ENCODE measurements at places on chromosomes 16 and 17.
A peak's percentile ranks its signal among the peaks of the same experiment; 100 is the strongest.

- DNase-seq = no peak
Observed at GRCh38 chr17:80061421-80061820, 25.0 kb downstream of the CCDC40 start.

DNA sequence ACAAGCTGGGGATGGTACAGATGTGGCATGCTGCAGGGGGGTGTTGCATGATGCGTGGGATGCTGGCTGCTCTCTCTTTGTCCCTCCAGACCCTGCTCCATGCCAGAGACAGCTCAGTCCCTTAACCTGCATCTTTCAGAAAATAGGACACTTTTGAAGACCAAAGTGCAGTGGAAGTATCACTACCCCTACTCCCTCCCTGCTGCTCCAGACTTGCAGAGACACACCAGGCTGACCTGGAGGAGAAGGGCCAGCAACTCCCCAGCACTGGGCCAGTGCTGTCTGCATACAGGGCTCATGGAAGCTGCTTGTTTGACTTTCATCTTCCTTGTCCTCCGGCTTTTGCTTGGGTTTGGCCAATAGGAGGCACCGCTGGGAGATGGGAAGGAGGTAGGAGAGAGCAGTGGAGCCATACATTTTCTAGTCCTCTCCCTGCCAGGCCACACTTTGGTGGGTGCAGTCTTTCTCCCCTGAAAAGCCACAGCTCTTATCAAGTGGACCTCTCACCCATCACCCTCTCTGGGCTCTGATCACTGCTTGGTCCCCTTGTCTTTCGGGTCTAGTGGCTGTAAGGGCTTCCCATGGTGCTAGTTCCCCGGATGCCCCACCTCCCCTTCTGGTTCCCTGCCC, 46.1 kb upstream of the NKD1 start:
- no peak for DNase-seq

DNA sequence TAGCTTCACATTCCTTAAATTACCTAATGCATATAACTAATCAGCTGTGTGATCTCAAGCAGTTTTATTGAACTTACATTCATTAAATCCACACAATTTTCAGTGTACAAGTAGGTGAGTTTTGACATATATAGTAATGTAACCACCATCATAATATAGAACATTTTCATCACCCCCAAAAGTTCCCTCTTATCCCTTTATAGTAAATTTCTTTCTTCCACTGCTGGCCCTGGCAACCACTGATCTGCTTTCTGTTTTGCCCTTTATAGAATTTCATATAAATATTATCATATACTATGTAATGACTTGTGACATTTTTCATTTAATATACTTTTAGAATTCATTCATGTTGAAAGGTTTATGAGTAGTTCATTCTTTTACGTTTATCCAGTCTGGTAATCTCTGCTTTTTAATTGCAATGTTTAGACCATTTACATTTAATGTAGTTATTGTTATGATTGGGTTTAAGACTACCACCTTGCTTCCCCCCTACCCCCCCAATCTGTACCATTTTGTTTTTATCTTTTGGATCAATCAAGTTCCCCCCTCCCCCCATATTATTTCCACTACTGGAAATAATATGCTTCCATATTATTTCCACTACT, 125.3 kb upstream of the NACA2 start:
- no peak for DNase-seq

DNA sequence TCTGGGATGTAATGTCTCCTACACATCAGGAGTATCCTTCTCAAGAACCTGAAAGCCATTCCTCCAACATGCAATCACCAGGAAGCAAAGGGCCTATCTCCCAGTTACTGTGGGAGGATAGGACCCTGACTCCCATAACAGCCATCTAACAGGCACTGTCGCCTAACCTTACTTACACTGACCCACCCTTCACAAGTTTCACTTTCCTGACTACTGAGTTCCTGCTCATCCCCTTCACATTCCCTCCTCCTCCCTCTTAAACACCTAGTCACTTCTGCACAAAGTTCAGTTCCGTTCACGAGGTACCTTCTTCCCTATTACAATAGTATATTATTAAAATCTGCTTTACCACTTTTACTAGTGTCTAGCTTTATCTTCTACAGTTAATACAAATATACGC, 1.3 kb downstream of the C17orf67 start:
- no peak for DNase-seq

DNA sequence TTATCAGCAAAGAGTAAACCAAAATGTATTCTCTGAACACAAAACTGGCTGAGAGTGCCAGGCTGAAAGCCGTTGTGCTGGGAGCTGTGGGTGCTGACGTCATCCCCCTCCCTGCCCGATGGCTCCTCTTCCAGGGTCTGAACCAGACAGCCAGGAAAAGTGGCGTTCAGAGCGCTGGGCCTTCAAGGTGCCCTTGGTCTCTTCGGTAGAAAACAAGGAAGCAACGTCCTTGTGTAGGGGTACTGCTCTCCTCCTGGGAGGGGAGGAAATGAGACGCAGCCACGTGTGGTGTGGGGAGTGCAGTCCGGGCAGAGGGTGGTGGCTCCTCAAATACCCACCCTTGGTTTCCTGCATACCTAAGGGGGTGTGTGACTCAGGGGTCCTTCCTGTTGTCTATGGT, 394.7 kb downstream of the SEC14L1 start:
- peak; percentile 25 for DNase-seq

DNA sequence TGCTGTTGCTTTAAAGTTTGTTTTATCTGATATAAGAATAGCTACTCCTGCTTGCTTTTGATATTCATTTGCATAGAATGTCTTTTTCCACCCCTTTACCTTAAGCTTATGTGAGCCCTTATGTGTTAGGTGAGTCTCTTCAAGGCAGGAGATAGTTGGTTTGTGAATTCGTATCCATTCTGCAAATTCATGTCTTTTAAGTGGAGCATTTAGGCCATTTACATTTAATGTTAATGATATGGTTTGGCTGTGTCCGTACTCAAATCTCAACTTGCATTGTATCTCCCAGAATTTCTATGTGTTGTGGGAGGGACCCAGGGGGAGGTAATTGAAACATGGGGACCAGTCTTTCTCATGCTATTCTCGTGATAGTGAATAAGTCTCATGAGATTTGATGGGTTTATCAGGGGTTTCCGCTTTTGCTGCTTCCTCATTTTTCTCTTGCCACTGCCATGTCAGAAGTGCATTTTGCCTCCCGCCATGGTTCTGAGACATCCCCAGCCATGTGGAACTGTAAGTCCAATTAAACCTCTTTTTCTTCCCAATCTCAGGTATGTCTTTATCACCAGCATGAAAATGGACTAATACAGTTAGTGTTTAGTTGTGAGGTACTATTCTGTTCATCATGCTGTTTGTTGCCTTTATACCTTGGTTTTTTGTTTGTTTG, 27.2 kb downstream of the ATF7IP2 start:
- DNase-seq = no peak

DNA sequence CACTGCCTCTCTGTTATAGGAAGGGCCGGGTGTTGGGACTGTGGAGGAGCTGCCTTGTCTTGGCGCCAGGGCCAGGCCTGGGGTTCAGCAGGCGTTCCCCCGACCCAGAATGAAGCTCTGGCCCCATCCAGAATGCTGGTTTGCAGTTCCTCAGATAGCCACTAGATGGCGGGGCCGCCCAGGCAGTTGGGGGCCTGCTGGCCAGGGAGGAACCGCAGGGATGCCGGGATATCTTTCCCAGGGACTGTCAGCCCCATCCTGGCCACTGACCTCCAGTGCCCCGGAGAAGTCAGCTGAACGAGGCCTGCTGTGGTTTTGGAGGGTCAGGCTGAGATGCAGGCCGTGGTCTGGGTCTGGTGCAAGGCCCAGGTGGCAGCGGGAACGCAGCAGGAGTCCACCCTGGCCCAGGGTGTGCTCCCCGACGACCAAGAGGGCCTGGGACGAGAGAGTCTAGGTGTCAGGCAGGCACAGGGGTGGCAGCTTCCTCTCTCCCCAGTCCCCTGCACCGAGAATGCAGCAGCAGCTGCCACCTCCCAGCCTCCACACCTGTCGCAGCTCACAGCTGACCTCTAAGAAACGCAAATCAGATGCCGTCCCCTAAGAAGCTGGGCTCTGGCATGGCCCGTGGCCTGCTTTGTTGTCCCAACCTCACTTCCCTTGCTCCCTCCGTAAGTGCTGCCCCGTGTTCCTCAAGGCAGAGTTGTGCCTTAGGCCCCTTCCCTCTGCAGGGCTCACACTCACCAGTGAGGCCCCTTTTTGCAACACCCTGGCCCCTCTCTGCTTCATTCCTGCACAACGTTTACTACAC, 51.2 kb downstream of the RMI2 start:
- DNase-seq = peak; percentile 86

DNA sequence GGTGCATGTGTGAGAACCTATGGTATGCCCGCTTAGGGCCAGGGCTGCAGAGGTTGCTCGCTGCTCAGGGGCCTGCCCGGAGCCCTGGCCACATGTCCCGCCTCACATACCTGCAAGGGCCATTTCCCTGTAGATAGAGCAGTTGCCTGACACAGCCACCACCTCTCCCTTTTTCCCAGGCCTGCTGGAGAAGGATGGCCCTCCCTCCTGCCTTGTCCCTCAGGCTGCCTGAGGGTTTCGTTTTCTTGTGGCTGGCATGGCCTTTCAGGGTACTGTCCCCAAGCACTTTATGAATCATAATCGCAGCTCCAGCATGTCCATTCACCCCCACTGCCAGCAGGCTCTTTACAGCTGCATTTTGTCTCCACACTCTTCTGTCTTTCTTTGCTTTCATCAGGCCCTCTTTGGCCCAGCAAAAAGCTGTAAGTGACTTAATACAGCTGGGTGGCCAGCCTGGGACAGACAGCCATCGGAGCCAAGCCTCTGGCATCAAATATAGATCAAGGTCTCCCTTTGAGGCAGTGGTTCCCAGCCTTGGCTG, 65.7 kb downstream of the MPRIP start:
- no peak for DNase-seq

GRCh38 chr17:34711646-34712045, 132.3 kb downstream of the TMEM132E start:
- peak; percentile 17 for DNase-seq

DNA sequence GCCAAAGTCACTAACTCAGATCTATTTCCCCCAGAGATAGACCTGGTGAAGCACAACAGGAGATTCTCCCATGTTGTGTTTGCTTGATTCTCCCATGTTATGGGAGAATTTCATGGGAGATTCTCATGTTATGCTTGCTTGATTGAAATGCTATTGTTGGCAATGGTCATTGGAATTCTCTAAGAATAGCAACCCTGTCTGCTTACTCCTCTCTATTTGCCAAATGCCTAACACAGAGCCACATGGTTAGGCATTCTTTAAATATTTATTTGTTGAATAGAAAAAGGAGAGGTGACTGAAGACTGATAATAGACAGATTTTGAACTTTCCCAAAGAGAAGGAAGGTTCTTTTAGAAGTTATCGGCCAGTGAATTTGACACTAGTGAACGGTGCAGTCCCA, 111.5 kb upstream of the MPHOSPH6 start:
- DNase-seq = no peak

GRCh38 chr16:16148755-16149154, 74.5 kb downstream of the ABCC6 start:
- DNase-seq = no peak

GRCh38 chr17:69711541-69711940, 297.0 kb downstream of the MAP2K6 start:
- DNase-seq = no peak

GRCh38 chr16:14225457-14225856, 154.3 kb downstream of the MRTFB start:
- no peak for DNase-seq

- no peak for DNase-seq
Observed at GRCh38 chr17:43784628-43785101, 4.4 kb downstream of the CFAP97D1 start.

DNA sequence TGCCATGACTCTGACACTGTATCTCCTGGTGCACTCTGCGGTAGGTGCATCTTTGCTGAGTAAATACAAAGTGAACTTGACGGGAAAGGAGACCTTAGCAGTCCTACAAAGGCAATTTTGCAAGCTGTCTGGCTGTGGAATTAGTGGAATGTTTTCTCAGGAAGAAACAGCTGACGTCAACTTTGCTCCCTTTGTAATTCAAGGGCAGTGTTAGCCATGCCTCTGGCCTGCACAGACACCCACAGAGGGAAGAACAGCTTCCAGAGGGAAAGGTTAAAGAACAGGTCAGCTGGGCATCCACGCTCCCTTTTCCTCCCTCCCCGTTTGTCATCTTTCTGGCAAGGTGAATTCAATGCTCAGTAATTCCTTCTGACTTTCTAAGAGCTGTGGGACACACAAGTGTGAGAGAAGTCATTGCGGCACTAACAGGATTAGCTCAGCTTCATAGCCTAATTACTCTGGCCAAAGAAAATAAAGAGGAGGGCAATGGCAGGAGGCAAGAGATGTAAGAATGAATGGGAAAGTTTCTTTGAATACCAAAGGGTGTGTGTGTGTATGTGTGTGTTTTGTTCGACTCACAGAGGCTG, 476.9 kb upstream of the GOT2 start:
- DNase-seq = peak; percentile 68

GRCh38 chr16:14586637-14587305, 43.3 kb downstream of the PARN start:
- DNase-seq = no peak

DNA sequence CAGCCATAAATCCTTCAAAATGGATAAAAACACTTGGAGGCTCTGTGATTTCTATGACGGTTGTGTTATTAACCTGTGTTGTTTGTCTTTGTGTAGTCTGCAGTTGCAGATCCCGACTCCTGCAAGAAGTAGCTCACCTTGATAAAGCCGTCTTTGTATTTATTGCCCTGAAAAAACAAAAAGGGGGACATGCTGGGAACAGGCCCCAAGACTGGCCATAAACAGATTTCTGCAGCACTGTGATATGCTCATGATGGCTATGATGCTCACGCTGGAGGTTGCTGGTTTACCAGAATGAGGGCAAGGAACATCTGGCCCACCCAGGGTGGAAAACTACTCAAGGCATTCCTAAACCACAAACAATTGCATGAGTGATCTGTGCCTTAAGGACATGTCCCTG, 71.0 kb downstream of the LGALS9 start:
- no peak for DNase-seq

- peak; percentile 95 for DNase-seq
Observed at GRCh38 chr17:44543213-44543904, 13.9 kb upstream of the FZD2 start.

DNA sequence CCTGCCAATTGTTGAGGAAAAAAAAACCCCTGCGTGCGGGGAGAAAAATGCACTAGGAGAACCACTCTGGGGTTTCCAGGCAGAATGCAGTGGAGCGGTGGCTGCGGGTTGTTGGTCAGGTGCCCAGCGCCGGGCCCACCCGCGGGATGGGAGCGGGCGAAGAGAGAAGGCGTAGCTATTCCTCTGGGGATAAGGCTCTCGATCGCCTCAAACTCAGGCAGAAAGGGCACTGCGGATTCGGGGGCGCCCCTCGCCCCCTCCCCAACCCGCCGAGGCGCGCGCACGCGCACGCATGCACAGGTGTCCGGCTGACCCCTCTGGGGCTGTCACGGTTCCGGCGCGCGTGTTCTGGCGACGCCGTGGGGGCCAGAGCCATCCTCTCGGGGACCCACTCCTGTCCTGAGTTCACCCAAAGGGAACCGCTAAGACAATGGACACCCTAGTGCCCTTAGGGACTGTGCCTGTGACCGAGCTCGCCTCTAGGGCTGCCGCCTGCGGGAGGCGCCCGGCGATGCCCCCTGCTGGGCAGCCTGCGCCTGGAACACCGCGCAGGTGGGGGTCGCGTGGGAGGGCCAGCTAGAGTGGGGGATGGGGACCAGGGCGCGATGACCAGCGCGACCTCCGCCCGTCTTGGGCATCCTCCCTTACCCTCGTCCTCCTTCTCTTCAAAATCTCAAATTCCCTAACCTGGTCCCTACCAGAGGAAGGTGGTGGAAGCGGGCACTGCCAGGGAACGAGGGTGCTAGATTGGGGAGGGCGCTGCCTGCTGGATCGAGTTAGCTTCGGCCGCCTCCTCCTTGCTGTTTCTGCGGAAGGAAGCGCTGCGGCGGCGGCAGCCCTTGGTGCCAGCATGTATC, 14.4 kb upstream of the CBX8 start:
- peak; percentile 58 for DNase-seq

Measured in H9 (cell line).